ENCODE measurements at places on chromosomes 5 and 9.
A peak's percentile ranks its signal among the peaks of the same experiment; 100 is the strongest.

GRCh38 chr9:28293369-28294090 lies 720.2 kb upstream of the C9orf72 start:
- no peak for DNase-seq

DNA sequence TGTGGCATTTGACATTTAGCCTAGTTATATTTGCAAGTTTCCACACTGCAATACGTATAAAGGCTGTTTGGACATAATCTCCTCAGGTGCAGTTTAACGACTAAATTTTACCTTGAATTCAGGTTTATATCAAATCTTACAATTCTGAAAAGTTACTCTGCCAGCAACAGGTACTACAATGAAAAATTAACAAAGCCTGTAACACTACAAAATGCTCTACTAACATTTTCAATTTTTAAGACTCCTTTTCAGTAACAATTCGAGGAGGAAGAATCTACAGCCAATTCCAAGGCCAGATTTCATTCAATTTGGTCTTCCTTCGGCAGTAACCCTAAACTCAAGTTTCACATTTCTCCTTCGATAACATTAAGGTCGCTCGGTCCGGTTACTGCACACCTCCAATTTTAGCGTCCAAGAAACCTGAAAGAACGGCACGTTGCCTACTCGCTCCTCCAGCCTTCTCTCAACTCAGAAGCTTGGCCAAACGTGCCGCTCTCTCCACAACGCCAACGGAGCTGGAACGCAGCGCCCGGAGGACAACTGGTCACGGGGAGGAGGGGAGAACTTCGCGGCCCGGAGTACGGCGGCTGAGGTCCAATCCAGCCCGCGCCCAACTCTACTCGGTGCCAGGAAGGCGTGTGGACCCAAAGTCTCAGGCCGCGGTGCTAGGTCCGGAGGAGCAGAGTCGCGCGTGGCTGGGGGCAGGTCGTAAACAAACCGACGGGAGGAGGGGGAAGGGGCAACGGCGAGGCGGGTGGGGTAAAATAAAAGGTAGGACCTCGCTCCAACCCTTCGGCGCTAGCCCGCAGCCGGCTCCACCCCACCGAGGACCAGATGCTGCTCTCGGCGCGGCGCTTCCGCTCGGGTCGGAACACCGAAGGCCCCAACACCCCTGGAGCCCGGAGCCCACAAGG lies 681 bp downstream of the FNIP1 start:
- peak; percentile 21 for DNase-seq

DNA sequence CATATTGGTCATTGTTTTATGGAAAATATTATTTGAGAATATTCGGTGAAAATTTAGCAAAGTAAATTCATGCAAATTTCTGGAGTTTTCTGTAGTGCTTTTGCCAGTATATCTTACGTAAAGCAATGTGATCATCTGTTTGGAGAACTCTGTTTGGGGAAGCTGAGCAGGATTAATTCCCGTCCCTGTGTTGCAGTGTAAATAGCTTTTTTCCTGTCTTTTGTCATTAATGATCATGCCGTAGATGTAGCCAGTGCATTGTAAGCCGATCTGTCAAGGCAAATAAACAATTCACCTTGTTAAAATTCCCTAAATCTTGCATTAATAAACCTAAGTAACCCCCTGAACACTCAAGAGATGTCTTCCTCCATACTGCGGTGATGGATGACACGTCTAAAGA lies 39.2 kb downstream of the PPIC start:
- no peak for DNase-seq

GRCh38 chr5:81534441-81534840 lies 140.5 kb upstream of the ACOT12 start:
- no peak for DNase-seq

DNA sequence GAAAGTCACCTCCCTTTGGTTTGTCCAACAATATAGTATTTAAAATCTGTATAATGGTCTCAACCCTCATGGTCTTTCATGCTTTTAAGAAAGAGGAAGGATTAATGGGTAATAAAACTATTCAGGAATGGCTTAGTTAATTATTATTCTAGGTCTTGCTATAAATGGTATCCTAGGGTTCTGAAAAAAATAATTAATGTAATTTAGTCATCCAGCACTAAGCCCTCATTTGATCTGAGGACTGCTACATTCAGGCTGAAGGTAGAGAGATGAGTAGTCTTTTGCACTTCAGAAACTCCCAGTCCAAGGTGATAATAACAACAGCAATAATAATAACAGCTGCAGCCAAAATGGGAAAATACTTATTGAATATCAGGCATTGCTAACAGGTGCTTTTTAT lies 2.6 kb downstream of the ANKRD55 start:
- no peak for DNase-seq

GRCh38 chr9:136051837-136052471 lies 43.1 kb downstream of the NACC2 start:
- no peak for DNase-seq
